Posterior cingulate gyrus (tissue), 11 donors: ENCODE measurements at places on chromosomes 7 and 10.

GRCh38 chr10:122740640-122741039 lies 41.0 kb upstream of the C10orf120 start:
- no peak for DNase-seq

DNA sequence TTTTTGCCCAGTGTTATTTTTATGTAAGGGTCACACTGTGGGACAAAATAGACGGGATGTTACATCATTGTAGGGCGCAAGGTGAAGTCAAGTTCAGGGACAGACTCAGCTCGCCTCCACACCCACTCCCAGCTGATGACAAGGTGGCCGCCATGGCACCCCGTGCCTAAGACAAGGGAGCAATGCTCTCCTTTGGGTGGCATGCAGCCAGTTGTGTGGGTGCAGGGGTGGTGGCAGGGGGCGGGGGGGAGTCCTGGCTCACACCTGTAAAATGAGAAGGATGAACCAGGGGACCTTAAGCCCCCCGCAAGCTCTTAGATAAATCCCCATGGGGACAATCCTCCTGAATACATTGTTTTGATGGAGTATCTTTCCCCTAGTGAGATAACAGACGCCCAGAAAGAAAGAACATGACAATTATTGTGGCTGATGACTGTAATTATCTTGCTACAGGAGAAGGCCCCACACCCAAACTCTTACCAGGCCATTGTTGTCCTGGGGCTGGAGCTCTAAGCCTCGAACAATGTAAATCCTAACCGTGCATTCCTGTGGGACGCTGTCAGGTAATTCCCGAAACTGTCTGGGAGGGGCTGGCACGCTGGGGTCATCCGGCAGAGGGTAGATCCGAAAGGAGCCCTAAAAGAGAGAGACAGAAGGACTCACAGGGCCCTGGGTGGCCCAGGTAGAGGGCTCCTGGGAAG lies 148.7 kb downstream of the MYOF start:
- DNase-seq = no peak

- no peak for DNase-seq
Observed at GRCh38 chr7:226281-226895, 34.0 kb downstream of the FAM20C start.

GRCh38 chr7:51545131-51545530 lies 228.5 kb upstream of the COBL start:
- DNase-seq = no peak

DNA sequence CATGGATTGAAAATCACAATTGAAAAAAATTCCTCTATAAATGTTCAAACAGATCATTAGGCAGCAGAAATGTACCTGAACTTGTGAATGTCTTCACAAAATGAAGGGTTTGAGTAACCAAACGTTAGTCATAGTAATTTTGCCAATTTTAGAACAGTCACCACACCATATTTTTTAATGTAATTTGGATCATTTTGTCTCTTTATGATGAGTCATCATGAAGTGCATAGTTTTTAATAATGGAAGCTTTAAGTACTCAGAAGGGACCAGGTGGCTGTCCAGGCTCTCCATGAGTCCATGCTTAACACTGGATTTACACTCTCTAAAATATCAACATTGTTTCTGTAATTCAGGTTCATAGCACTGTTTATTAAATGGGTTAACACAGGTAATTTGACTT lies 219.2 kb downstream of the ETV1 start:
- no peak for DNase-seq

DNA sequence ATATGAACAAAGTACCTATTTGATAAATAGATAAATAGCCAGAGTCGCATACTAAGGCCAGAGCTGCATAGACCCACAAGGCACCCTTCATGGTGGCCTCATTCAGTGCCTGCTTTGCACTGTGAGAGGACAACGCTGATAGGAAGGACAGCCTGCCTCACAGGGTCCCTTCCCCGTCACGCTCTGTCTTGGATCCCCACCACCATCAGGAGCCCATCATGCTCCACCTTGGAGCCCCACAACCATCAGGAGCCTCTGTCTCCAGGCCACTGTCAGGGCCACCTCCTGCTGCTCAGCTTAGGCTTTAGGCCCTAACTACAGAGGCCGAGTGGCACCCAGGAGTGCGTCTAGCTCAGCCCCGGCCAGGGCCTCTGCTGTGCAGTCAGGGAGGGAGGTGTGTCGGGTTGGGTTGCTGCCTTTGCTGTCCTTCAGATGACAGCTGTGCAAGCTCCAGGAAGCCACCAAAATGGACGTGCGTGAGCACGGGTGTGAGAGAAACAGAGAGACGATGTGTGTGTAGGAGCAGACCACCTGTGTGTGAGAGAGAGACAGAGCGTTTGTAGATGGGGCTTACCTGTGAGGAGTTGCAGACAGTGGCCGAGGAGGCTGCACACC lies 516.9 kb downstream of the GLRX3 start:
- DNase-seq = no peak

DNA sequence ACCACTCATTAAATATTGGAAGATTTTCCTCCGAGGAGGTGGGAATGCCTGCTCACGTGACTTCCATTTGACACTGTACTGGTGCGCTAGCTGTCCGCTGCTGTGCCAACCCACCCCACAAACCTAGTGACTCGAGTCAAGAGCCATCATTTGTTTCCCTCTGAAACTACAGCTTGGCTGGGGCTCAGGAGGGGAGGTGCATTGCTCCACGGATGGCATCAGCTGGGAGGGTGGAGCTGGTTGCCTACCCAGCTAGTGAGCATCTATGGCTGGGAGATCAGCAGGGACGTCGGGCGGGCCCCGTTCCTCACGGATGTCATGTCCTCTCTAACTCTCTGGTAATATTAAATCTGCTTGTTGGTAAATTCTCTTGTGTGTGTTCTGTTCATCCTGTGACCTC lies 9.5 kb upstream of the FOXL3 start:
- DNase-seq = no peak

DNA sequence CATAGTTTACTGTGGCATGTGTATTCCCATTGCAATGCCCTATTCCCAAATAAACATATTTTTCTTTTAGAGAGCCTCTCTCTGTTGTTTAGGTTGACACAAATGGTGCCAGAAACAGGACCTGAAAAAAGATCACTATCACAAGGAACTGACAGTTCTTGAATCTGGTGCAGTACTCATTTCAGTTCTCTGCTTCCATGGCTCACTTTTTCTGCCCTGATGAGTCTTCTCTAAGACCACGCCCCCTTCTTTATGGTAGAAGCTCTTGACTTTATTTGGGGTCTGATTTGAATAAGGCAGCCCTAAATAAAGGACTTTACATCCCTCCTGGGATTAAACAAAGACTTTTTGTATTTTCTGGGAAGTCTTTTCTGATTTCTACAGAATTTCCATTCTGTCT lies 3.5 kb upstream of the CCDC126 start:
- no peak for DNase-seq

DNA sequence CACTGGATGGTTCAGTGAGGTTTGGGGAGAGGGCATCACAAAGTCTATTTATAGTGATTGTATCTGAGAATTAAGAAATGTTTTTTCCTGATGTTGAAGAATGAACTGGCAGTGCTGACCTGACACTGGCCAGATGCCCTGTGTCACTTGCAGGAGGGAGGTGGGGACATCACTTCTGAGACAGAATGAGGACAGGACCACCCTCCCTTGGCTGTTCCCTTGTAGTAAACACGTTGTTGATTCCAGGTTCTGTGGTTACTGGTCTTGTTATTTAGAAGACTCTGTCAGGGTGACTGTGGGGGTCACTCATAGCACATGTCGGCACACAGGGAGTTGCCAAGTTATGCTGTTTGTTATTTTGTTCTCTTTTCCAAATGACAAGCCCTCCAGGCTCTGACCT lies 126.4 kb downstream of the ADCY1 start:
- peak; percentile 6 for DNase-seq

DNA sequence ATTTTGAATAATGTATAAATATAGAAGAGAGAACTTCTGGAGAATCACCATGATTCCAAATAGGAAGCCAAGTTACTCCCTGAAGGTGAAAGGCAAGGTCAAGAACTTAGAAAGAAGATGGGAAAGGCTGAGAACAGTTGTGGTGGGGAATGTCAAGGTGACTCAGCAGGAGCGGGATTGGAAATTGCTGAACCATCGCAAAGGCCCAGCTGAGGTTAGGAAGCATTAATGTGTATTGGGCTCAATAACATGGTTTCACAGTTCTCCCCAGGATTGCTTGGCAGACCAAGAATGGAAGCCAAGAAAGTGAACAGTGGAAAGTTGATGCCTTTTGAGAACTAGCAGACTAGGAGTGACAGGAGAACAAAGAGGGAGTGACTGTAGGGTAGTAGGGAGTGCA lies 133.3 kb downstream of the VTI1A start:
- no peak for DNase-seq

DNA sequence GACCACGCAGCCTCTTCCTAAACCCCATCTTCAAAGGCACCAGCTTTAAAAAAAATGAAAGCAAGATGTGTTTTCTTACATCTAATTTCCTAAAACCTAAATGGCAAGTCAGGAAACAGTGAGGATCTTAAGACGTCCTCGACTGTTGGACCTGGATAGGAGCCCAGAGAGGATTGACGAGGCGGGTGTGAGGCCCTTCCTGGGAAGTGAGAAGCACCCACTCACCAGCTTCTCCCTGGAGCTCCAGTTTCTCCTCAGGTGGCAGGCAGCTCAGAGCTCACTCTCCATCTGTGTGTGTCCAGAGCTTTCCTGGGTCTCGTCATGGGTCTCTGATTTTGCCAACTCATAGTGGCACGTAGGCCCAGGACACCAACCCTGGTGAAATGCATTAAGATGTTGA lies 614.0 kb upstream of the AUTS2 start:
- DNase-seq = peak; percentile 91

DNA sequence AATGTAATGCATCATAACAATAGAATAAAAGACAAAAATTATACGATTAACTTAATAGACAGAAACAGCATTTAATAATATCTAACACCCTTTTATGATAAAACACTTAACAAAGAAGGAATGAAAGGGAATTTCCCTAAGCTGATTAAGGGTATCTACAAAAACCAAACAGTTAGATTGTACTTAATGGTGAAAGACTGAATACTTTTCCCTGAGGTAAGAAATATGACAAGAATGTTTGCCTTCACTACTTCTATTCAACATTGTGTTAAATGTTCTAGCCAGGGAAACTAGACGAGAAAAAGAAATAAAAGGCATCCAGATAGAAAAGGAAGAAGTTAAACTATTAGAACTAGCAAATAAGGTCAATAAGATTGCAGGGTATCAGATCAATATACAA lies 276.9 kb downstream of the BAMBI start:
- no peak for DNase-seq

DNA sequence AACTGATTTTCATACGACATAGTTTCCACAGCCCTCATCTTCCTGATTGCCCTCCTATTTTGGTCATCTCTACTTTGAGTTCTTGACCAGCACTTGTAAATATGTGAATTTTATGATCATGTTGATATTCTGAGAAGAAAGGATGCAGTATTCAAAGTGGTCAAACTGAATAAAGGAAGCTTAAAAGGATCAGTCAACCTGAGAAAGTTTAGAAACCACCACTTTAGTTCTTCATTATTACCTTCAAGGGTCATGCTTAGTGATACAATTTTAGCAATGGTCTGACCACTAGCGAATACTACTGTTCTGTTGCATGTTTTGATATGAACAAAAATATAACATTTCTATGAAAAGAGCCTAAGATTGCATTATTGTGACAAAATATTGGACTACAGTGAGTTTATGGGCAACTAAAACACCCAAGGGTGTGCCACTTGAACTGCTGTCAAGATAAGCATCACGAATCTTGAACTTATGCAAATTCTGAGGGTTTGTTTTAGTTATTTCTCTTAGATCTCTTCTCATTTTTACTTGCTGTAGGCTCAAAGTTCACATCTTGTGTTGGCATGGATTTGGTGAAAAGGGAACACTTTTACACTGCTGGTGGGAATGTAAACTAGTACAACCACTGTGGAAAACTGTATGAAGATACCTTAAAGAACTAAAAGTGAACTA lies 247.7 kb downstream of the IPMK start:
- DNase-seq = no peak

GRCh38 chr7:105649727-105650381 lies 68.6 kb upstream of the EFCAB10 start:
- no peak for DNase-seq

- DNase-seq = no peak
Observed at GRCh38 chr10:119446441-119447277, 95.9 kb downstream of the RGS10 start.

GRCh38 chr7:134599371-134599770 lies 47.3 kb upstream of the BPGM start:
- peak; percentile 71 for DNase-seq

DNA sequence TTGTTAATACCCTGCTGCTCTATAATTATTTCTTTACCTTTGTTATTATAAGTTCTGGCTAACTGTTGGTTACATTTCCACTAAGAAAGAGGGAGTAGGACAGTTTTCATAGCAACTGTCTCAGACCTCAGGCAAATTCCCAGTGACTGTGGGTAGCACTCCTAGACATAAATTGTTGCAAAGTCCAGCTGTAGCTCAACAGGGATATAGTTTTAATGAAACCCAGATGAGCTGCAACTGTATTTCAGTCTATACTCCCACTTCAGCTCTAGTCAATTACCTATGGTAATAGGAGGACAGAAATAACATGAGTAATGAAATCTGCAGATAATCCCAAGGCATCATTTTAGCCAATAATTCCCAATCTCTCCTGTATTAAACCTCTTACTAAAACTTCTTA lies 103.0 kb upstream of the SEMA3A start:
- DNase-seq = no peak

GRCh38 chr10:62019685-62020359 lies 118.3 kb downstream of the ARID5B start:
- DNase-seq = no peak

- DNase-seq = no peak
Observed at GRCh38 chr10:89351412-89351779, 23.6 kb downstream of the IFIT3 start.

GRCh38 chr10:133359554-133359971 lies 1.7 kb upstream of the FUOM start:
- DNase-seq = no peak

GRCh38 chr10:111142092-111142768 lies 65.4 kb downstream of the ADRA2A start:
- no peak for DNase-seq

DNA sequence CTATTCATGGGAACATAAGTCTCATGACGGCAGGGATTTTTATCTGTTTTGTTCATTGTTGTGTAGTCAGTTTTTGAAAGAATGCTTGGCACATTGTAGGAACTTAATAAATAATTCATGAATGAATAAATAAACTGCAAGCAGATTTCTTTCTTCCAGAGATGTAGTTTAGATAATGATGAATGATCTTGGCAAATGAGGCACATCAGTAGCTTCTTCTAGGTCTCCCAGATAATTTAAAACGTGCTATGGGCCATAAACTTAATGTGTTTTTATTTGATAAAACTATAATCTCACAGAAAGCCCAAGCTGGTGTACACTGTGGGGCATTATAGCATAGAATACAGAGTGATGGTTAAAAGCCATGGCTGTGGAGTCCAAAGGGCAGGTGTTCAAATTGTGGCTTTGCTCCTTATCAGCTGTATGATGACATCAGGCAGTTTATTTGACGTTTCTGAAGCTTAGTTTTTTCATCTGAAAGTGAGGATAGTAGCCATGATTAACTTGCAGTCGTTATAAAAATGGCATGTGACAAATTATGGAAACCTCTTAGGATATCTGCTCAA lies 3.5 kb downstream of the MGAM start:
- DNase-seq = no peak

- DNase-seq = no peak
Observed at GRCh38 chr10:75475460-75476182, 44.2 kb downstream of the LRMDA start.
